ENCODE measurements at places on chromosomes 2 and 18. TPM values are rescaled to one million over a fixed set of nuclear protein-coding genes. Genes with fewer than 3 reads are reported as not detected.

GPR55 gene
- total RNA-seq = not detected

CARF gene
- 15.5 TPM for total RNA-seq

SNTG2 gene
- total RNA-seq = 5.7 TPM

ARHGEF4 gene
- 18.0 TPM for total RNA-seq

RBM43 gene
- 14.7 TPM for total RNA-seq

- DNase-seq = no peak
Observed at GRCh38 chr2:201808027-201808426, 1.7 kb downstream of the CDK15 start.

DNA sequence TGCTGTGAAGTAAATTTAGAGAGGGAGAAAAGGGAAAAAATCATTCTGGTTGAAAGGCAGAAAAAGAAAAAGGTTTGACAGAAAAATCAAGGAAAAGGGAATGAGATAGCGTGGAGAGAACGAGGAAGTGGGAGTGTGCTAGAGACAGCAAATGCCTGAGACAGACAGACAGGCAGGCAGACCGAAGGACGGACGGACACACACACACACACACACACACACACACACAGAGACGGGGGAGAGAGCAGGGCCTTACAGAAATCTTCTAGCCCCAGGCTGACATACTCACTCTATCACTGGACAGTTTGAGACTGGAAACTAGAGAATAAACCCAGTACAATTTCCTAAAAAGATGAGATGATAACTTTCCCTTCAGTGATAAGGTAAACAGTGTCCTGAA lies 238.4 kb downstream of the ZNF521 start:
- no peak for DNase-seq

- no peak for DNase-seq
Observed at GRCh38 chr2:207491956-207492355, 37.8 kb upstream of the CREB1 start.

DNA sequence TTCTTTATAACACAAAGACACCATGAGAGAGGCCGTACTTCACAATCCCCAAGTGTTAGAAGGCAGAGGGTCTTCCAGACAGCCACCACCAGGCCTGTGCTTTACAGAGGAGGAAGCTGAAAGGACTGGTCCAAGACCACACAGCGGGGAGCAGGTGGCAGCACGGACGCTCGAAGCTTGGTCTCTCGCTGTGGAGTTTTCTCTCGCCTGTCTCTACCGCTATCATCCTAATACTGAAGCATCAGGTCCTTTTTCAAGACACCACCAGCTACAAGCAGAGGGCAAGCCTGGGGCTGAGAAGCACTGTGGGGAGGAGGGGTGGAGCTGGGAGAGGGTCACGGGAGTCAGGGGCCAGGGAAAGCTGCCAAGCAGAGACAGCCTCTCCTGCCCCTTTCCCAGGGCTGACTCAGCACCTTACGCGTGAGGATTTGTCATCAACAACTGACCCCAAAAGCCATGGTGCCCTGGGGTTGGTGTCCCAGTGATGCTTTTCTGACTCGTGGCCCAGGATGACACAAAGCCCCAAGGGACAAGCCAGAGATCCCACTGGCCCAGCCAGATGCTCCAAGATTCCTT lies 31.9 kb upstream of the FOSL2 start:
- peak; percentile 68 for DNase-seq

DNA sequence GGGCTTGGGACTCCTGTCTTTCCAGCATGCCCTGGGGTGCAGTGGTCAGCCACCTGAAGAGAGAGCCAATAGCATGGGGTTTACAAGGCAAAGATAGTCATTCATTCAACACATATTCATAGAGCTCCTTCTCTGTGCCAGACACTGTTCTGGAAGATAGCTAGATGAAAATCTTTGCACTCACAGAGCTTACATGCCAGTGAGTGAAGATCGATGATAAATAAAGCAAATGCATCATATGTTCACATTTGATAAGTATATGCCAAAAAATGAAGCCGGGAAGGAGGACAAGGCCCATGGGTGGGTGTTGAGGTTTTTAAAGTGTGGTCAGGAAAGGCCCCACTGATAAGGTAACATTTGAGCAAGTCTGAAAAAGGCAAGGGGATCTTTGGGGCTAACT lies 130.8 kb upstream of the CDCA7 start:
- no peak for DNase-seq

DNA sequence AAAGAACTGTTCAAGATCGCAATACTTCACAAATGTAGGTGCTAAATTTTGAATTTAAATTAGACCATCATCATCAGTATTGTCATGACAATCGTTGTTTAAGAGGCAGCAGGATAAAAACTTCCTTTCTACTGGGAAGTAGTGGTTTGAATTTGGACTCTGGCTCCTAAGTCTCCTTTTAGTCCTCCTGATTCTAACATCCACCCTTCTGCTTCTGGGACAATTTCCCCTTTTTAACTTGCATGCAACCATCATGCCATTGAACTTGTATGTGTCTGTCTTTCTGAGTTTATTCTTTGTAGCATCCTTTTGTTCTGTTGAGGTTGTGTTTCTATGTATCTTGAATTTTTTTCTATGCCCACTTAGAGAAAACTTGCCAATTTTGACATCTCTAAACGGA lies 249.7 kb downstream of the PTGR3 start:
- DNase-seq = no peak

GRCh38 chr2:32901313-32901712 lies 45.4 kb upstream of the LTBP1 start:
- no peak for DNase-seq

All from ovary (tissue), 10 donors.